Stimulated activated CD4-positive, alpha-beta T cell treated with anti-CD3 and anti-CD28 coated beads, Interleukin-12 subunit alpha, Interleukin-12 subunit beta, amount 100 ng/mL, for 48 hours (primary cell): ENCODE measurements at places on chromosomes 1 and 21.

DNA sequence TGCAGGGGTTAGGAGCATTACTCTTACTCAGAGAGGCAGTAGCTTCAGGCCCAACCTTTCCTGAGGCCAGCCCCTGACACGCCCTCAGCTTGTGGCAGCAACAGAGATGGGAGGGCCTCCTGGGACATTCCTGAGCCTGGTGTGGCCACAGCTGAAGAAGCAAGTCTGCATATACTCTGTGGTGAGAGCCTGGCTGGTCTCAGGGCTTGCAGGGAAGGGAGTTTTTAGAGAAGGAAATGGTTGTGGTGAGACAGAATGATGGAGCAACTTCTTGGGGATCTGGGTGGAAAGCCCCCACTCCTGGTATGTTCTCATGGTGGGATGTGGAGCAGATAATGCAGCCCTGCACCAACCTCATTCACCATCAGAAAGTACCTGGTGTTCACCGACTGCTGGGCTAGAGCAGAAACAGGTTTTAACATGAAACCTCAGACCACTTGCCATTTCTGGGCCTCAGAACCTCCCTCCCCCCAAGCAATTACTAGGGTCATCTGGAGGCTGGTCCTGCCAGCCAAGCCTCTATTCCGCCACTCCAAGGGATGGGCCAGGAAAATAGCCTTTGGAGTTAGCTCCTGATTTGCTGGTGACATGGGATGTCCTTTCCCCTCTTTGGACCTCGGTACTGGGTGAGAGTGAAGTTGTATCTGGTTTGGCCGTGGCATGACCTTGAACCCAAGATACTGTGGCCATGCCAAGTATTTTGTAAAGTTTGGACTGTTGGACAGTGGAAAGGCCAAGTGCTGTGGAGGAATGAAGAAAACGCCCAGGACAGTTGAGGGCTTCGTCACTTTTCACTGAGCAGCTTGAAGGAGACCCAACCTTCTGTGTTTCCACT is 28.1 kb upstream of the RNF19B start:
- peak; percentile 73 for DNase-seq

DNA sequence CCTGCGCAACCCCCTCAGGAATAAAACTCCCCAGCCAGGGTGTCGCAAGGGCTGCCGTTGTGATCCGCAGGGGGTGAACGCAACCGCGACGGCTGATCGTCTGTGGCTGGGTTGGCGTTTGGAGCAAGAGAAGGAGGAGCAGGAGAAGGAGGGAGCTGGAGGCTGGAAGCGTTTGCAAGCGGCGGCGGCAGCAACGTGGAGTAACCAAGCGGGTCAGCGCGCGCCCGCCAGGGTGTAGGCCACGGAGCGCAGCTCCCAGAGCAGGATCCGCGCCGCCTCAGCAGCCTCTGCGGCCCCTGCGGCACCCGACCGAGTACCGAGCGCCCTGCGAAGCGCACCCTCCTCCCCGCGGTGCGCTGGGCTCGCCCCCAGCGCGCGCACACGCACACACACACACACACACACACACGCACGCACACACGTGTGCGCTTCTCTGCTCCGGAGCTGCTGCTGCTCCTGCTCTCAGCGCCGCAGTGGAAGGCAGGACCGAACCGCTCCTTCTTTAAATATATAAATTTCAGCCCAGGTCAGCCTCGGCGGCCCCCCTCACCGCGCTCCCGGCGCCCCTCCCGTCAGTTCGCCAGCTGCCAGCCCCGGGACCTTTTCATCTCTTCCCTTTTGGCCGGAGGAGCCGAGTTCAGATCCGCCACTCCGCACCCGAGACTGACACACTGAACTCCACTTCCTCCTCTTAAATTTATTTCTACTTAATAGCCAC is 696 bp downstream of the TGFB2 start:
- no peak for DNase-seq

DNA sequence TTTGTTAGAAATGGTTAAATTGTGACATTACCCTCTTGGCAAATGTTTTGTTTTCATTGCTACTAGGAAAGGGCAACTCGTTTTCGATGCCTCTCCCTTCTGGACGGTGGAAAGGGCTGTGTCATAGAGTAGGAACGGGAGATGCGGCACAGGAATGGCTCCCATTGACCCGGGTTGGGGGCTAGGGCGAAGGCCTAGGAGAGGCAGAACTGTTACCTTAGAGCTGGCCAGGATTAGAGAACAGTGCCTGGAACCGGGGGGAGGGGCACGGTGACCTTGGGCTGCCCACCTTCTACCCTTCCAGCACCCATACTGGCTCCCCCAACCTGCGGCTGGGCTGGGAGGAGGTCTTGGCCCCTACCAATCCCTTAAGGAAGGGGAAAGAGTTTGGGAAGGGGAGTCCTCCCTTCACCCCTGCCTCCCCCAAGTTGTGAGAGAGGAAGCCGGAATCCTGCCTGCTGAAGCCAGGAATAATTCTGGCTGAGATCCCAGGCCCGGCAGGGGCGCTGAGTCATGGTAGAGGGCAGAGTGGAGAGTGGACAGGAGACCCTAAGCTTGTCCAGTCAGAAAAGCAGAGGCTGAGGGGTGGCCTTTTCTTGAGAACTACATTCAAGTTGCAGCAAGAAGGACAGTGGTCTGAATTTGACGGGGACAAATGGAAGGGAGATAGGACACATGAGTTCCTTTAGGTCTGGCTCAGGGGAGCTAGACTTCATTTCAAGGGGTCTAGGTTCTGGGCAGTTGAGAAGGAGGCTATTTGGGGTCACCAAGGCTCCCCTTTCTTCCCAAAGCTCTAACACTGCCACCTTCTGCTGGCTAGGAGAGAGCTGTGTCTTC is 8.2 kb downstream of the LMNA start:
- DNase-seq: no peak

- DNase-seq: no peak
Observed at GRCh38 chr1:100622037-100622436, 84.1 kb downstream of the GPR88 start.

DNA sequence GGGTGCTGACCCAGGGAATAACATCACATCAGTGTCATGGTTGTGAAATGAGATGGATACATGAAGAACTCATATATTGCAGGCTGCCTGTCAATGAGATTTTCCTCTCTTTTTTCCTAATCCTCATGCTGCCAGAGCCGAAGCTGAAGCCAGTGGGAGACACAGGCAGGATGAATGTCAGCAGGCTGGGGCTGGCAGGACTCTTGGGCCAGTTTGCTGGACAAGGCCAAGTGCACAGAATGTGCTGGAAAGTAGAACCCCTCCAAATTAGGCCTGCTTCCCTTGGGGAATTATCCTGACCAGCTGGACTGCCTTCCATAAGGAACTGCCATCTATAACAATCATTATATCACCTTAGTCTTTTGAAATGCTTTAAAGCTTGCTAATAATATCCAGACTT is 31.4 kb downstream of the SLC44A3 start:
- DNase-seq: no peak

GRCh38 chr1:29121936-29122681 is 1.6 kb downstream of the TMEM200B start:
- DNase-seq: no peak

DNA sequence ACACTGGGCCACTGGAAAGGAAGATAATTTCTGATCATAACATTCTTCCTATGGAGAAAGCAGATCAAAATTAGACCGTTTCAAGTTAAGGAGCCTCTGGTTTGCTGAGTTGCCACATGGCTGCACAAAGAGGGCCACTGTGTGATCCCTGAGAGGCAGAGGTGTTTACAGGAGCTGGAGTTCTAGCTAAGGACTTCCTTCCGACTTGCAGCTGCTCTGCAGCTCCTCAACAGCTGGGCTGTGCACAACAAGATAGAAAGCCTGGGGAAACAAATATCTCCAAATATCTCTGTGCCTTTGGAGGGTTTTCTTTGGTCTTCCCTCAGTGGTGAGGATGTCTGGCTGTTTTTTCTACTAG is 26.8 kb downstream of the GADD45A start:
- no peak for DNase-seq

- DNase-seq: no peak
Observed at GRCh38 chr1:229841230-229841629, 215.2 kb downstream of the URB2 start.

DNA sequence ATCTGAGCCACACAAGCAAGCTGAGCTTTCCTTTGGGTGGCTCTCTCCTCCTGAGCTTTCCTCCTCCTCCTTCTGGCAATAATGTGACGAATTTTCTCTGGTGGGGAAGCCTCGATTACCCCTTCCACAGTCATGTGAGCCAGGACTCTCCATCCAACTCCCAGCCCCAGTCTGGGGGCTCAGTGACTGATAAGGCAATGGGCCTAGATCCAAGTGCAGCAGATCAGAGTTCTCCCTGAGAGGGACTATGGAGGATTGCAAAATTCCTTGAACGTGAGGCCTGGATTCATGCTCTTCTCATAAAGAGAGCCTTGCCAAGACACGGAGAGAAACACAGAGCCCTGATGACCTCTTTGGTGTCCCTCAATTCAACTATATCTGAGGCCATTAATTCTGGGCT is 31.3 kb upstream of the TRIM67 start:
- DNase-seq: no peak

DNA sequence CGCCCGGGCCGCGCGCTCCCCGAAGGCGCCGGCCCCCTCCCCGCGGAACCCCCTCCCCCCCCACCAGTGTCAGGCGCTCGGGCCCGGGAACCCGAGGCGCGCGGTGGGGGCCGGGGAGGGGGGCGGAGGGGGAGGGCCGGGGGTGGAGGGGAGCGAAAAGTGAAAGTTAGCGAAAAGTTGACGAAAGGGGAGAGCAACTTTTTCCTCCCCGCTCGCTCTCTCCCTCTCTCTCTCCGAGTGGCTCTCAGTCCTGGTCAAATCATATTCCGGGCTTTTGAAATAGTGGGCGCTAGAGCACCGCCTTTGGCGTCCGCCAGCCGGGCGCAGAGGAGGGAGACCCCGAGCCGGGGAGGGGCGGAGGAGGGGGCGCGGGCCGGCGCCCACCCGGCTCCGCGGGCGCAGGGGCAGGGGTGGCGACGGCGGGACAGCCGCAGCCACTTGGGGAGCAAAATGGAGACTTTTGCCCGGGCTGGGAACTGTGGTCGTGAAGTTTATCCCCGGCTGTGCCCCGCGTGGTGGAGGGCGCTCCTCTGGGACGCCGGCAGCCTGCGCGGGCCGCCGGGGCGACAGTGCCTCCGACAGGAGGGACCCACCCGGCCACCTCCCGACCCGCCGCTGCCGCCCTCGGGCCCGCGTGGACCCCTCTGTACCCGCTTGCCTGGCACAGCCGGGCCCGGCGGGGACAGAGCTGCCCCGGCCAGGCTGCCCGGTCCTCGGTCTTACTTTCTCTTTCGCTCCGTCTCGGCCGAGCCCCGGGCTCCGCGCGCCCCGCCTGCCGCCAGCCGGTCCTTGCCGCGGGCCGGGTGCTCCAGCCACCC is 697 bp downstream of the PRDM16 start:
- DNase-seq: no peak

DNA sequence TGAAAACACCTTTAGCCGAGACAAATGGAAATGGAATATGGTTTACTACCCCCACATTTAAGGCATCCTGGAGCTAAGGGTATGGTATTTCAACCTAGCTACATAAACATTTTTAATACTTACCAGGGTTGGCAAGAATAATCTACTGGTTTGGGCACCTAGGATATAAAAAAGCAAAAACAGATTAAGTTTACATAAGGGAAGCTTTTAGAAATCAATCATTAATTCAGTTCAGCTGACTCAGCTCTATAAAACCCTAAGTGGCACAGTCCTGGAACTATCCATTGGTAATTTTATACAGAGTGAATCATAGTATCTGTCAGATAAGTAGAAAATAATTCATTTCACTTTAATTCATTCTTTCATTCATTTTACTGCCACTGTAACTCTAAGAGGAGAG is 355.2 kb downstream of the VAV3 start:
- no peak for DNase-seq

GRCh38 chr1:45913183-45913683 is 109.8 kb downstream of the MAST2 start:
- DNase-seq: no peak

DNA sequence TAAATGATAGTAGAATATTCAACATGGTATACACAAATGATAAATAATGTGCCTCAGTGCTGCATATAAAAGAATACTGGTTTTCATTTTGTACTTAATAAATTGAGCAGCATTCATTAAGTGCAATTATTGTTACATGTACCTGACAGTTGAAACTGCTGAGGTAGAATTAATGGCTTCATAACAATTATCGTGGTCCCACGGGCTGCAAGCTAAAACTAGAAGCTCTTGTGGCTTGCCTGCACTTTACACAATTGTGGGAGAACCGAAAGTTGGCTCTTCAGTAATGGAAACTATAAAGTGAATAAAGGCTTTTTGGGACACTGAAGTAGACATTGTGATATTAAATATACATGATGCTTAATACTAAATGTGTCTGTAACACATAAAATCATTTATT is 23.2 kb downstream of the INSL5 start:
- DNase-seq: no peak

DNA sequence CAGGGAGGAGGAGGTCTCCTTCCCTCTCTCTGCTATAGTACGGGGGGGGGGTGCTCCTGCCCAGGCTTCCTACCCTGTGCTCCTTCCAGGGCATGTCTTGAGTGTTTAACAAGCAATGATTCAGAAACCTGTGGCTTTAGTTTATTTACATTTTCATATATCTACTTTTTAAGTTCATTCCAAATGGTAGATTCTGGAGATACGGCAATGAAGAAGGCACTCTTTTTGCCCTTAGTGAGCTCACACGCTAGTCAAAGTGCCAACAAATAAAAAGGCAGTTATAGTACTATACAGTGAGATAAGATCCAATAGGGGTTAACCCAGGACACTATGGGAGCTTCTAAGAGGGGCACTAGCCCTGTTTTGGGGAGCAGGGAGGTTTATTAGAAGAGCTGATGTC is 169.3 kb upstream of the CACNA1E start:
- no peak for DNase-seq

DNA sequence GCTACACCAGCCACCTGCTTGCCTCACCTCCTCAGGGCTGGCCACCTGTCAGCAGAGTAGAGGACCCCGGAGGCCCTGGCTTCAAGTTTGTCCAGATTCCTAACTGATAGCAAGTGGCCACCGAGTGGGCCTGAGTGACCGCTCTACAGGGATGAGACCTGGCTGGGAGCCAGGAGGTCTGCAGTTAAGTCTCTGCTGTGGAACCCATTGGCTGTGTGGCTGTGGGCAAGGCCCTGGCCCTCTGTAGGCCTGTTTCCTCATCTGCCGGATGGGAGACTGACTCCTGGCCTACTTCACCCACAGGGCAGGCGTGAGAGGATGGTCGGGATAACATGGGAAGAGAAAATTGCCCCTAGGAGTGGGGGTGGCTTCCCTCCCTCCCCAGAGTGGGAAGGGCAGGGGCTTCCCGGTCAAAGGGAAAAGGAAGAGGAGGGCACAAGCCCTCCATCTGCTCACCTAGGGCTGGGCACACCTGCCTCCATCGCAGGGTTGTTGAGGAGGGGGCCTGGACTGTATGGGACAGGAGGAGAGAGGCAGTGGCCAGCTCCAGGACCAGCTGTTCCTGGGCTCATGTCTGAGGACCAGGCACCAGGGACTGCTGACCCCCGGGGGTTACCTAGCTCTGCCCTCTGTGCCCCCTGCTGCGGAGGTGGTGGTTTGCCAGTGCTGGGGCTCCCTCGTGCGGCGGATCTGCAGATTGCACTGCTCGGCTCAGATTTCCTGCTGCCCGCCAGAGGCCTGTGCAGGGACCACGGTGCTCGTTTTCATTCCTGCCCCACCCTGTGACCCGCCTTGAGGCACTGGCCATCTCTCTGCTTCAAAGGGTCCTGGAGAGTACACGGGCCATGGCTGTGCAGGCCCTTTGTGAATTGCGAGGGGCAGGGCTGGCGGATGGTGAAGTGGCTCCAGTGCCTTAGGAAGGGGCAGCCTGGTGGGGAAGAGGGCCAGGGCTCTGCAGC is 9.1 kb upstream of the MTFR1L start:
- peak; percentile 63 for DNase-seq
